ENCODE measurements at places on chromosomes 2 and 18. TPM values are rescaled to one million over a fixed set of nuclear protein-coding genes. Genes with fewer than 3 reads are reported as not detected.

- no peak overlapping the region for H3K27ac ChIP-seq
- no peaks in the 10 kb centered on the region for H3K27me3 ChIP-seq
- peaks cover 4% of the 10 kb centered on the region for H3K4me1 ChIP-seq
- H3K36me3 ChIP-seq: no peaks in the 10 kb centered on the region
- H3K4me3 ChIP-seq: no peak overlapping the region
Measured at GRCh38 chr2:210188190-210188589, 17.0 kb upstream of the KANSL1L start.

DNA sequence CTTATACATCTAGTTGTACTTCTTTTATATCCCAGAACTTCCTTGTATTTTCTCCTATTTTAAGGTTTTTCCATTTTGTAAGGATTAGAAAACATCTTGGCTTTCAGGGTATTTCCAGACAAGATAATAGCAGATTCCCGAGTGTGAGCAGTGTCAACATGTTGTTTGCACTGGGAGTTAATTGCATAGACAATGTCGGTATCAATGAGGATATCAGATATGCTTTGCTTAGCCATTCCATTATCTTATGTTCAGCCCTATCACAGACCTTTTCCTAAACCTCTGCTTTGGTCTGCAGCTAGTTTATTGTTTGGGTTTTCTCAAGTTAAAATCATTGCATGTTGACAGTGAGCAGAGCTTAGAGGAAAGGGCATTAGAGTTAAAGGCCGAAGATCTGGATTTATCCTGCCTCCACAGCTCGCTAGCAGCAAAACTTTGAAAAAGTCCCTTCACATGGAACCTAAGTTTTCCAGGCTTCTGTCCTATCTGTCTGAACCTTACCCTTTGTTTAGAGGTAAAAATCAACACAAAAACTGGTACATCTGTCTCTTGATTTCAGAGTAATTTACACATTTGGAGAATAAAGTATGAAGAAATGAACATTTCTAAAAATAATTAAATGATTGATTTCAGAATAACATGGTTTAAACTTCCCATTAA, 355.4 kb downstream of the KIAA1328 start:
- no peaks in the 10 kb centered on the region for H3K4me1 ChIP-seq
- H3K4me3 ChIP-seq: no peak overlapping the region
- no peak for DNase-seq
- no peaks in the 10 kb centered on the region for H3K27me3 ChIP-seq

GRCh38 chr2:143899987-143900386, 619.9 kb downstream of the ZEB2 start:
- H3K36me3 ChIP-seq: no peaks in the 10 kb centered on the region
- no peaks in the 10 kb centered on the region for H3K27me3 ChIP-seq
- no peak overlapping the region for H3K4me3 ChIP-seq
- no peak overlapping the region for H3K27ac ChIP-seq
- DNase-seq: no peak
- no peaks in the 10 kb centered on the region for H3K4me1 ChIP-seq

- no peaks in the 10 kb centered on the region for H3K27me3 ChIP-seq
- H3K27ac ChIP-seq: no peak overlapping the region
- no peak overlapping the region for H3K4me3 ChIP-seq
- no peak for DNase-seq
Measured at GRCh38 chr18:31343454-31343853, 25.5 kb downstream of the DSG1 start.

- no peaks in the 10 kb centered on the region for H3K36me3 ChIP-seq
- no peak for DNase-seq
- H3K4me3 ChIP-seq: no peak overlapping the region
- H3K4me1 ChIP-seq: peaks cover 9% of the 10 kb centered on the region
Measured at GRCh38 chr2:74026687-74027241, 42.1 kb downstream of the TET3 start.

DNA sequence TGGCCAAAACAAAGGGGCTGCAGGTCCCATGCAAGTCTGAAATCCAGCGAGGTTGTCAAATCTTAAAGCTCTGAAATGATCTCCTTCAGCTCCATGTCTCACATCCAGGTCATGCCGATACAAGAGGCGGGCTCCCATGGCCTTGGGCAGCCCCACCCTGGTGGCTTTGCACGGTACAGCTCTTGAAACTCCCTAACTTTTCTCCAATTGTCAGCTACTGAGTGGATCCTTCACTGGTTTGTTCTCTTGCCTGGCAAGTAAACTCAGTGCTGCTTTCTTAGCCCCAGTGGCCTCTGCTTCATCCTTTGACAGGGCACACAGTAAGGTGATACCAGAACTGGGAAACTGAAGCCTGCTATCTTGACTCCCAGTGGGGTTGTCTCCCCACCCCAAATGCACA, 26.3 kb downstream of the SERPINB13 start:
- H3K36me3 ChIP-seq: no peaks in the 10 kb centered on the region
- H3K4me3 ChIP-seq: no peak overlapping the region
- H3K4me1 ChIP-seq: no peaks in the 10 kb centered on the region
- no peak overlapping the region for H3K27ac ChIP-seq
- DNase-seq: no peak

DNA sequence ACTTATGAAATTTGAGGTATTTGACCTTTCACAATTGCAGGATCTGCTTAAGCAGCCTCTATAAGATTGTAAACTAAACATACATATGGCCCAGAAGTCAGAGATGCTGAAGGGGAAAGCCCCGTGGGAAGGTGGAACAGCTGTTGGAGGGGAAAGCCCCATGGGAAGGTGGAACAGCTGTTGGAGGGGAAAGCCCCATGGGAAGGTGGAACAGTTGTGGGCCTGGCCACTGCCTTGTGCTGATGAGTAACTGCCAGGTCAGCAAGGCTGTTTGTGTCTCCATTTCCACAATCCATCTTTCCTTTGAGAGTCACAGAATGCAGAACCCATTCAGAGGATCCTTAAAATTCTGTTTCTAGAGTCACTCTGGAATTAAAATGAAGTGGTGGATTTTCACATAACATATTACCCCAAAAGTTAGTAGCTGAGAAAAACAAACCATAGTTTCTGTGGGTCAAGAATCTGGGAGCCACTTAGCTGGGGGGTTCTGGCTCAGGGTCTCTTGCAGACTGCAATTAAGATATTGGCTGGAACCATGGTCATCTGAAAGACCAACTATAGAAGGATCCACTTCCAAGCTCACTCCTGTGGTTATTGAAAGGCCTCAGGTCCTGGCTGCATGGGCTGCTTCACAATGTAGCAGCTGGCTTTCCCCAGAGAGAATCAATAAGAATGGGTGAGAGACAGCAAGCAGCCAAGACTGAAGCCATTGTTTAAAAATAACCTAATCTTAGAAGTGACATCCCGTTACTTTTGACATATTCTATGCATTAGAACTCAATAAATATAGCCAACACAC, 86.6 kb upstream of the CAVIN2 start:
- no peak overlapping the region for H3K27ac ChIP-seq
- H3K36me3 ChIP-seq: no peaks in the 10 kb centered on the region
- no peaks in the 10 kb centered on the region for H3K4me1 ChIP-seq
- no peak overlapping the region for H3K4me3 ChIP-seq
- DNase-seq: no peak

GRCh38 chr2:62293490-62294271, 97.8 kb downstream of the B3GNT2 start:
- H3K27me3 ChIP-seq: no peaks in the 10 kb centered on the region
- peak; percentile 83 for DNase-seq
- peak overlapping the region; percentile 78 for H3K27ac ChIP-seq
- no peak overlapping the region for H3K4me3 ChIP-seq

- H3K27me3 ChIP-seq: no peaks in the 10 kb centered on the region
- DNase-seq: no peak
- no peaks in the 10 kb centered on the region for H3K36me3 ChIP-seq
- H3K4me3 ChIP-seq: no peak overlapping the region
- H3K4me1 ChIP-seq: no peaks in the 10 kb centered on the region
- H3K27ac ChIP-seq: no peak overlapping the region
Measured at GRCh38 chr2:88753833-88754584, 62.5 kb downstream of the RPIA start.

- no peak for DNase-seq
- H3K27ac ChIP-seq: no peak overlapping the region
- H3K27me3 ChIP-seq: no peaks in the 10 kb centered on the region
- no peaks in the 10 kb centered on the region for H3K36me3 ChIP-seq
Measured at GRCh38 chr2:190311893-190312634, 7.6 kb downstream of the HIBCH start.

DNA sequence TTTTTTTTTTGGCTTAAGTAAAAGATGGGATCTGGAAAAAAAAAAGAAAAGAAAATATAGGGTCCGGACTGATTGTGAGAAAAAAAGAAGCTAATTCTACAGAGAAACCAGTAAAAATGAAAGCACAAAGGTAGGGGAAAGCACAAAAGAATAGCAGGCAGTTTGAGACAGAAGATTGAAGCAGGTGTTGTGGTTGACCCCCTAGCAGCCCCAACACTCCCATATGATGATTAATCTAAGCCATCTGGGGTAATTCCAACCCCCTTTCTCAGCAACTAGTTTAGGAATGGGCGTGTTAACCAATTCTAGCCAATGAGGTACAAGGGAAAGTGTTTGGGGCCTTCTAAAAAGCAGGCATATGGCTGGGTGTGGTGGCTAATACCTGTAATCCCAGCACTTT, 77.0 kb downstream of the MBD2 start:
- H3K36me3 ChIP-seq: no peaks in the 10 kb centered on the region
- no peak overlapping the region for H3K27ac ChIP-seq
- no peaks in the 10 kb centered on the region for H3K27me3 ChIP-seq
- no peak overlapping the region for H3K4me3 ChIP-seq

DNA sequence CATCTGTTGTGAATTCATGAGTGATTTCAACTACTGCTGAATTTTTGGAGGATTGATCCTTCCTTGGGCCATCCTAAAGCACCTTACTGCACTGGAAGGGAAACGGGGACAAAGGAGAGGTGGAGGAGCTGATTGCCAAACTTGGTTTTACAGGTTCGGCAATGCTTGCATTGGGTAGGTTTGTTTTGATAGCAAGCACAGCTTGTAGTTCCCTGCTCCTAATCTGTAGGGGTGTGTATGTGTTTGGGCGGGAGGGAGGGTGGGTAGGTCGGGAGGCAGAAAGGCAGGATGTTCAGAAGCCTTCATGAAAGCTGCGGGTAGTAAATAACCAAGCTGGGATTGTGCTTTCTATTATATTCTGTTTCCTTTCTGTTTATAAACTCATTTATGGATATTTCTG, 24.6 kb downstream of the PHLPP1 start:
- H3K27me3 ChIP-seq: no peaks in the 10 kb centered on the region
- peak; percentile 46 for DNase-seq
- H3K4me1 ChIP-seq: peaks cover 8% of the 10 kb centered on the region
- no peak overlapping the region for H3K4me3 ChIP-seq

DNA sequence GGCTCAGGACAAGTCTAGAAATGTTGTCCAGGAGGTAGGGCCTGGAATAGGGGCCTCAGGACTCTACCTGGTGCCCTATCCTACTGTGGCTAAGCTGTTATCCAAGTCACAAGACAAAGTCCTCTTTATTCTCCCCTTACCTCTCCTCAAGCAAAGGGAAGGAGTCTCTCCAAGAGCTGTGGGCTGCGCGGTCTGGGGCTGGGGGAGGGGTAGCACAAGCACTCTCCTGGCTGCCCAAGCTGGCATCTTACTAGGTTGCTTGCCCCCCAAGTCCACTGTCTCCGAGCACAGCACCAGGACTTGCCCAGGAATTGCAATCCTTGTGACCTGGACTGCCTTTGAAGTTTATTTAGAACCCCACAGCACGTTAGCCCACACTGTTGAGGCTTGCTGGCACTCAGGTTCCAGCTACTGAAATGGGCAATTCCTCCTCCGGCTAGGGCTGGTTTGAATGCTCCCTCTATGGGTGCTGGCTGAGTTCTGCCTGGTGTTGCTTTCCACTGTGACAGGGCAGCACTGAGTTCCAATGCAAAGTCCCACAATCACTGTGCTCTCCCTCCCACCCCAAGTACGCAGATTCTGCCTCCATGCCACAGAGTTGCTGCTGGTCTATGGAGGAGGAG, 18.5 kb downstream of the DHRS9 start:
- H3K4me1 ChIP-seq: no peaks in the 10 kb centered on the region
- H3K27me3 ChIP-seq: no peaks in the 10 kb centered on the region
- H3K4me3 ChIP-seq: no peak overlapping the region
- DNase-seq: no peak

Gene EPG5
- total RNA-seq: 50.3 TPM

Gene RMDN2
- 9.2 TPM for total RNA-seq

Gene CMPK2
- total RNA-seq: 13.4 TPM

Gene TMEM37
- 1.7 TPM for total RNA-seq

Gene C2orf78
- total RNA-seq: not detected
